ENCODE measurements at places on chromosomes 1 and 21.

DNA sequence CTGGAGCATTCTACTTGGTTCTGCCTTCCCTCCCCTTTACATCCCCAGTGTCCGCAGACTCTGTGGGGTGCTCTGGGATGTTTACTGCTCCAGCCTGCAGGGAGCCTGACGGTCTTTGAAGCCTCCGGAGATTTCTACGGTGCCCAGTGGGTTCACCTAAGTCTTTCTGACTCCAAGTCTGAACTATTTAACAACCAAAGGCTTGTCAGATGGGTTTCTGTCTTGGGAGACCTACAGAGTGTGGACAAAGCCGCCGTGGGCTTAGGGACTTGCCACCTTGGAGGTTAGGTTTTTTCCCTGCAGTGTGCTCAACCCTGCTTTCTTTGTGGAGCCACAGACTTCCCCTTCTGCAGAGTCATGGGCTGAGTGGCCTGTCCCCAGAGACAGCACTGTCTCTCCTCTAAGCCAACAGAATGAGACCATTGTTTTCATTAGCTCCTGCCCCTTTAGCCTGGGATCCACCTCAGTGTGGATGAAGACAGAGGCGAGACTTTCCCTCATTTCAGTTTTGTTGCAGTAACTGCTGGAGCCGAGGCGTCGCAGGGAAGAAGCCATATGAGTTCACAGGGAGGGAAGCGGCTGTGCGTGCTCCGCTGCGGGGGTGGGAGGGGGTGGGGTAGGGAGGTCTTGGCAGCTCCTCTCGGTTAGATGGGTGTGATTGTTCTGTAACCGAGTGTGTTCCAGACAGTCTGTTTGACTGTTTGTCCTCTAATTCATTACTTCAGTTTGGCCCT is 120.7 kb downstream of the CNIH3 start:
- DNase-seq: no peak

DNA sequence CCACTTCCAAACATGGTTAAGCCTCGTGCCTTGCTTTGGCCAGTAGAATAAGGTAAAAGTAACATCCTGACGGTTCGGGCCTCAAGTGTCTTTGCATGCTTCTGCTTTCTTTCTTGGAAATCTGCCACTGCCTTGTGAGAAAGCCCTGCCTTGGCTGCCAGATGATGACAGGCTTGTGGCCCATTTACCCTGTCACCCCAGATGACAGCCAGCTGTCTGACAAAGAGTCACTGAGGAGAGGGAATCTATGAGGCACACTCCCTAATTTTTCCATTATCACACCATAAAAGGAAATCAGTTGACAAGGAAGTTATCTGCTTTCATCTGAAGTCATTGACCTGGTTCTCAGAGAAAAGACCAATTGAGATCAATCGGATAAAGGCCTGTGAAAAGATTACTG is 199.8 kb downstream of the USH2A start:
- DNase-seq: no peak

- peak; percentile 20 for DNase-seq
These were observed 41.8 kb upstream of the ATF3 start for GRCh38 chr1:212566522-212567479.

DNA sequence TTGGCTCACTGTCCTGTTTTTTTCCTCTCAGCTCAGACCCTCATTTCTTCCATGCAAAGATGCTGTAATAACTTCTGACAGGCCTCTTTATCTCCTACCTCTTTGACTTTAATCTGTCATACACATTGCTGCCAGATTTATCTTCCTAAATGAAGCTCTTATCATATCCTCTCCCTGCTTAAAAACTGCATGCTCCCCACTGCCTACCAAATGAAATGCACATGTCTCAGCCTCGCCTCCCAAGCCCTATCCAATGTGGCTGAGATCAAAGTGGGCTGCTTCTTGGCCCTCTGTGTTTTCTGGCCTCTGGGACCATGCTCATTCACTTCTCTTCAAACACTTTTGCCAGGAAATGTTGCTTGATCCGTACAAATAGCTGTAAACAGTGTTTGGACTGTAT is 38.3 kb downstream of the IRF2BP2 start:
- DNase-seq: no peak

- no peak for DNase-seq
These were observed 429.9 kb downstream of the ADGRL2 start for GRCh38 chr1:82230667-82231066.

GRCh38 chr1:45789601-45790000 is 13.8 kb upstream of the MAST2 start:
- no peak for DNase-seq

DNA sequence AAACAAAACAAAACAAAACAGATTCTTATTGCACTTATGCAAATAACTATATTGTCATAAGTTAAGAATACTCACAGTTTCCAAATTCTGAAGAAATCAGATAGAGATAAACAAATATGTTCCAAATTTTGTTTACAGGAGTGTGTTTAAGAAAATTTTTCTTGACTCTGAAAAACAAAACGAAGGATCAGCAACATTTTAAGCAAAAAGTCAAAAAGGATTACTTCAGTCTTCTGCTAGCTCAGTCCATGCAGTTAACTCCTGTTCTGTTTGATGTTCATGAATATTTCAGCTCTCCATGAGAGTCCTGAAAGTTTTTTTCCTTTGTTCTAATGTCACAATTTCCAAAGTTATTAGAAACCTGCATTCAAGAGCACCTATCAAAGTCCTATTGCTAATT is 33.2 kb upstream of the KLF18 start:
- no peak for DNase-seq

- no peak for DNase-seq
These were observed 122.9 kb downstream of the EVI5 start for GRCh38 chr1:92662048-92662447.

GRCh38 chr1:176691251-176692228 is 228.6 kb downstream of the PAPPA2 start:
- no peak for DNase-seq

- DNase-seq: no peak
These were observed 14.1 kb downstream of the CDA start for GRCh38 chr1:20602851-20603450.

DNA sequence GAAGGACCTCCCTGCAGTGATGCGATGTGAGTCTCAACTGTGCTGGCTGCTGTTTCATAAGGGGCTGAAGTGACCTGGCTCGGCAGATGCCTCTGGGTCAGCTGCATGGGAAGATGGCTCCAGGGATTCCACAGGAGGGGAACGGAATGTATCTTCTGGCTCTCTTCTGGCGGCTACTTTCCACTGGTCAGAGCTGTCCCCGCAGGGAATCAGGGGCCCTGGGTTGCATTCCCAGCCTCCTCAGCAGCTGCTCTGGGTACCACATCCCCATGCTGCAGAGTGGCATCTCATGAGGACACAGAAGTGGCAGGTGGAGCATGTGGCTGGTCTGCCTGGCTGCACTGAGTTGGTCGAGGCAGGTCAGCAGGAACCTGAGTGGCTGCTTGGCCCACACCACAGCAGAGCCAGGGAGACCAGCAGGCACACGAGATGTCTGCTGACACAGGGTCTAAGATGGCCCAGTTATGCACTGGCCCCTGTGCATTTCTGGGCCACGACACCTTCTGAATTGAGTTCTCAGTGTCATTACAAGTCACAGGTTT is 42.8 kb downstream of the POFUT2 start:
- DNase-seq: no peak
